ENCODE measurements at places on chromosomes 7 and 10.

DNA sequence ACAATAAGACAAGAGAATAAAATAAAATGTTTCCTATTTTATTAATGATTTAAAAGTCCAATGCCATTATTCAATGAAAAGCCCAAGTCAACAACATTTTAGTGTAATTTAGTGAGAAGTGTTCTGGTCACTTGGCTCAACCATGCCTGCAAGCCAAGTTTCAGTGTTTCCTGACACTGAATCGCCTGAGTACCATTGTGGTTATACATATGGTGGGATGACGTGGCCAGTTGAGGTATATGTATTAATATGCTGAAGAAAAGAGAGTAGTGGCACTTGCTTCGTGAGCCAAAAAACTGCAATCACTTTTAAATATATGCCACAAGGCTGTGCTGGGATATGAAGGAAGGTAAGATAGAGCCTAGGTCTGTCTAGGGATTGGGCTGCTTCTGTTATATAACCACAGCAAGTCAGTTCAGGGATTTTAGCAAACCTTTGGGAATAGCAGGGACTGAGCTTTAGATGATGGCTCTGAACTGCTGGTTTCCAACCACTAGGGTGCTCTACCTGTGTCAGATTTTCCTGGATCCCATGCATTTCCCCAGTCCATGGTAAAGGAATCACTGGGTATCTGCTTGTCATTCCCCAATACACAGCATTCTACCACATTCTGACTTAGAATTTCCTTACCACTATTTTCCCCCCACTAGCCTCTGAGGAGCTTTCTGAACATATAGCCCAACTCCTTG, 214.0 kb upstream of the PRPS1L1 start:
- no peak for DNase-seq

DNA sequence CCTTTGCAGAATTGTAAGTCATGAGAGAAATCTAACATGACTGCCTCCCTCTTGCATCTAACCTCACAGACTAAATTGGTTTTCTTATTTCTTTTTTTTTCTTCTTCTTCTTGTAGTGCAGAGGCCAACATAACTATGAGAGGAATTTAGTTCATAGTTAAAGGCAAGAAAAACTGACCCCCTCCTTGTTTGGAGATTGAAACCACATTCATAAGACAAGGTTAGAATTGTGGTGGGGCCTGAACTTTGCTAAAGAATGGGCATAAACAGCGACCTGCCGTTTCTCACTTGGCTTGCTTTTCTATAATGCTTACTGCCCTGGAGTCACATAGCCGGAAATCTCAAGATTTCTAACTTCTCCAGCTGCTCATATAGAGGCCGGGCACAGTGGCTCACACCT, 2.4 kb upstream of the POLM start:
- no peak for DNase-seq

GRCh38 chr10:24168258-24169170, 40.4 kb upstream of the KIAA1217 start:
- DNase-seq, result no peak

DNA sequence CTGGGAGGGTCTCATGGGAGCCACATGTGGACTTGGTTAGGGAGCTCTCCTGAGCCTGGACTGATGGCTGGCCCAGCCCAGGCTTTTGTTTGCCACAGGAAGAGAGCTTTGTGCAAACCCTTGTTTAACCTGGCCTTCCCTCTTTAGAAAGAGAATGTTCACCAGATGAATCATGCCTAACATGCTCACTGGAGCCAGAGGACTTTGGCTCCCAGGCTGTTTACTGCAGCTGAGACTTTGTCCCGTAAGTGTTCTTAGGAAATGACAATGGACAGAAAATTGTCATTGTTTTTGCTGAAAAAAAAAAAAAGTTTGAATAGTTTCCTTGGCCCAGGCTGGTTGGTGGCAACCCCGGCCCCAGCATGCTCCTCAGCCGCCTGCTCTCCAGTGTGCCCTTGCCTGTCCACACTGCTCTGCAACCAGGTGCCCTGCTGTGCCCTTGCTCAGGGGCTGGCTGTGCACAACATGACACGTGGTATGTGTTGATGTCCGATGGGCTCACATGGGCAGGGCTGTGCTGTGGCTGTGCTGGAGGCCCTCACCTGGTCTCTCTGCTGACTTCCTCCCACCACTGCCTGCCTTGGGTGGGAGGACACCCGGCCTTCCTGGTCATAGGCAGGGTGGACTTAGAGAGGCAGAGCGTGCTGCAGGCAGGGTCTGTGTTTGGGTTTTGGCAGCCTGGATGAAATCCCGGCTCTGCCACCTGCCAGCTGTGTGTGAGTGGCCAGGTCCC, 215.3 kb upstream of the ZNF32 start:
- DNase-seq, result no peak

GRCh38 chr10:109676703-109677102, 246.6 kb downstream of the XPNPEP1 start:
- no peak for DNase-seq

- DNase-seq, result no peak
Measured at GRCh38 chr7:17305387-17306171, 7.1 kb downstream of the AHR start.

DNA sequence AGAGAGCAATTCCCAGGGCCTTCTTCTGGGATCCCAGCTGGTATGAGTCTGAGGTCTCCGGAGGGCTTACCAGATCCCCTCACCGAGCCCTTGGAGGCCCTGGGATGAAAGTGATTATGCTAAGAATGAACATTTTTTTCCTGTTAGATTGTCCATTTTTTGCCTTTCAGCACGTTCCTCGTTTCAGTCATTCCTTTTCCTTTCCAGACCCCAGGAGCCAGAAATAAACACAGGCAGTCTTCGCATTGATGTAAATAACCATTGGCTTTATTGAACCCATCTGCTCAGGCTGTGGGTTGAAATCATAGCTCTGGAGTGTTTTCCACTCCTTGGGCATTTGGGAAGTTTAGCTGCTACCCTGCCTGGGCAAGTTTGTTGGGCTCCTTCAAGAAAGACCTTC, 320.9 kb upstream of the AUTS2 start:
- no peak for DNase-seq

GRCh38 chr10:63213489-63213888, 80.4 kb downstream of the NRBF2 start:
- no peak for DNase-seq

GRCh38 chr7:150738092-150738491, 874 bp downstream of the GIMAP5 start:
- DNase-seq, result no peak

DNA sequence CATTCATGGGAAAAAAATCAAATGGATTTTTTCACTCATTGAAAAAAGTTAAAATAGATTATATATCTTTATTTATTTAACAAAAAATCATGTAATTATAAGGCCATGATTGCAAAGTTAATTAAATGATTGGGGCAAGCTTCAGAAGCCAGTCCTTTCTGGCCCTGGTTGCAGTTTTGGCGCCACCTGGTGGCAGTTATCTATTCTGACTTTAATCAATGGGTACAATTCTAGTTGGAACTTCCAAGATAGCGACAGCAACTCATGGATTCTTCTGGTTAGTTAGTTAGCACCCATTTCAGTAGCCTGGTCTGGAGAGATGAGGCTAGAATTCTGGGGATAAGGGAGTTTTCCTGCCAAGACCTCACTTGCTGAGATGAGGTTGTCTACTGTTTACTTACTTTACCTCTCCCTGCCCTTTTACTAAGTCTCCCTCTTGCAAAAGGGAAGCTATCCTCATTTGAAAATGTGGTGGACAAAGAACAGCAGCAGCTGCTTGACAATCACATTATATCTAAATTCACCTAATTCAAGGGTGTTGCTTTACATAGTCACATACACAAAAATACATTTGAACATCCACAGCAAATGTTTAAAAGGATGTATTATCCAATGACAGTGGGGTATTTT, 42.3 kb downstream of the NOC3L start:
- DNase-seq, result peak; percentile 22

GRCh38 chr10:110222641-110223297, 15.4 kb downstream of the MXI1 start:
- no peak for DNase-seq

- no peak for DNase-seq
Measured at GRCh38 chr10:113539789-113540188, 13.1 kb upstream of the HABP2 start.

DNA sequence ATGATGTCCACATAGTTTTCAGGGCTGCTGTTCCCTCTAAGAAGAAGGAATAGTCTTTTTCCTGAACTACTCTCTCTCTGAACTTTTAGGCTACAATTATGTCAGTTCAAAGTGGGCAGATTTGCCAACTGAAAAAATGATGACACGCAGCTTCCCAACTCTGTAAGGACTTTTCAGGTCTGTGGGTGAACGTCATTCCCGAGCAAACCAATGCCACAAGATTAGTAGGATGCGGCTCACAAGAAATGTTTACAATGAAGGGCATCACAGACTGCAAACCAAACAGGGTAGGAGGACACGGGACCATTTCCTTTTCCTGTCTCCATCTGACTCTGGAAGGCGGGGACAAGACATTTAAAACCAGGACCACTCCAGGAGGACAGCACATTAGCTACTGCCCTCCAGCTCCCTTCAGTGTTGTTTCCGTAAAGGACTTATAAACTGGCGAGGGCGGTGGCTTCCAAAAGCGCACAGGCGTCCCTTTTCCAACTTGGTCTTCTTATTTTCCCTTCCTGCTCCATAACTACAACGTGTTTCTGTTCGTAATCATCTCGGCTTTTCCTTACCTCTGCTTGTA, 539 bp upstream of the MKLN1 start:
- DNase-seq, result no peak

- DNase-seq, result no peak
Measured at GRCh38 chr10:66746711-66747110, 179.1 kb upstream of the LRRTM3 start.

DNA sequence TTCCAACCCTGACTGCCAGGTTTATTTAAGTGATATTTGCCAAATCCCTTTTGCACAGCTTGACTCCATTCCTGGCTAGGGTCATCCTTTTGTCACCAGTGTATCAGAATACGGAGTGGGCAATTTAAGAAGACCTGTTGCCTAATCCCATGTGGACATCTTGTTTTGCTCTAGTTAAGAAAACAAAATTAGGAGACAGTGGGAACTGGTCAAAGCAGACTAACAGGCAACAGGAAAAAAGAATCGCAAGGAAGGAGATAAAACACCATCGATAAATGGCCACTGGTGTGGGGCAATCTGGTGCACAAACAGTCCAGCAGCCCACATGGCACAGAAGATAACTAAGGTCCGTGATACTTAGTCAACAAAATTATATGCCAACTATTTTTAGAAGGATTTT, 21.4 kb downstream of the KDM7A start:
- no peak for DNase-seq

GRCh38 chr10:118459642-118460193, 117.6 kb upstream of the FAM204A start:
- peak; percentile 16 for DNase-seq

DNA sequence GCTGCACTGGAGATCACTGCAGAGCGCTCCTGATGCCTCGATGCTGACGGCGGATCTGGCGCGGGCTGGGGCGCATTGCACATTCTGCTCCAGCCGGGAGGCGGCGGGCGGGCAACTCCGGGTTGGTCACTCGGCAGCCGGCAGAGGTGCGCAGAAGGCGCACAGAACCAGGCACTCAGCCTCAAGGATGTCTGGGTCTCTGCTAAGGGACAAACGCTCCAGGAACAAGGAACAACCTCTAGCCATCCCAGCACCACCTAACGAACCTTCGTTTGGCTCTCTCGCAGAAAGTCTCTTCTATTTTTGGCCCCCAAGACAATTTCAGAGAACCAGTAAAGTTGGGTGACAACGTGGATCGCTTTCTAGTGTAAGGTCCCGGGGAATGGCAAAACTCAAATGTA, 254.6 kb downstream of the OTUD1 start:
- no peak for DNase-seq

GRCh38 chr7:117997862-117998825, 124.9 kb upstream of the CTTNBP2 start:
- no peak for DNase-seq
